ENCODE measurements at places on chromosomes 1 and 21.

DNA sequence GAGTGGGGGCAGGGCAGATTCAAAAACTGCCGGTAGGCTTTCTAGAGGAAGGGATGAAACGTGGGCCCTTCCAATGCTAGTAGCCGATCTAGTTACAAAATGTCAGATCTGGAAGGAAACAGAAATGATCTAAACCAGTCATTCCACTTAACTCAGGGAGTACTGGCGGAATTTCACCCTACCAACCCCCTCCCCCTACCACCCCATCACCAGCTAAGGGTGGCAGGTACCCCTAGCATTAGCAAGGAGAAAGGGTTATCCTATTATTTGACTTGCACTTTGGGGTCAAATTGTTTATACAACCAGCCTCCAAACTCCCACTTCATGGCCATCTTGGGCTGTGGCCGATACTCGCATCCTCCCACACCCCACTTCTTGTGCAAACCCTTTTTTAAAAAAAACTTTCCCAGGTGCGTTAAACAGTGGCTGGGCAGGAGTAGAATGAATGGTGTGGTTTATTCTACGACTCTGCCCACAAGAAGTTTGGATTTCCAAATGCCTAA lies 644 bp upstream of the MRPL24 start:
- DNase-seq, result no peak

DNA sequence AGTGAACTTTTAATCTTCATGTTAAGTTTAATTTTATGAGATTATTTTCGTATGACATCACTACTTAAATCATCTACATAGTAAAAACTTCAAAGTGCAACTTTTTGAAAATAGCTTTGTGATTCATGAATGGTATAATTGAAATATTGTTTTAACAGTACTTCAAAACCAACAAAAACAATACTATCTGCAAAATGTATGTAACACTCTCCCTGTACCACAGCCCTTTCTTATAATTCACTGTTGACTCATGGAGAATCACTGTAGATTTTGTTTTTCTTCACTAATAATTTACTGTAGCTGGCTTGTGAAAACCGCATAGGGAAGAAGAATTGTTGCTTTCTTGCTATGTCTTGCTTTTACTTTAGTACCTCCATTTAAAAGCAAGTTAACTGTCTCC lies 301.4 kb upstream of the ADAMTS5 start:
- no peak for DNase-seq

DNA sequence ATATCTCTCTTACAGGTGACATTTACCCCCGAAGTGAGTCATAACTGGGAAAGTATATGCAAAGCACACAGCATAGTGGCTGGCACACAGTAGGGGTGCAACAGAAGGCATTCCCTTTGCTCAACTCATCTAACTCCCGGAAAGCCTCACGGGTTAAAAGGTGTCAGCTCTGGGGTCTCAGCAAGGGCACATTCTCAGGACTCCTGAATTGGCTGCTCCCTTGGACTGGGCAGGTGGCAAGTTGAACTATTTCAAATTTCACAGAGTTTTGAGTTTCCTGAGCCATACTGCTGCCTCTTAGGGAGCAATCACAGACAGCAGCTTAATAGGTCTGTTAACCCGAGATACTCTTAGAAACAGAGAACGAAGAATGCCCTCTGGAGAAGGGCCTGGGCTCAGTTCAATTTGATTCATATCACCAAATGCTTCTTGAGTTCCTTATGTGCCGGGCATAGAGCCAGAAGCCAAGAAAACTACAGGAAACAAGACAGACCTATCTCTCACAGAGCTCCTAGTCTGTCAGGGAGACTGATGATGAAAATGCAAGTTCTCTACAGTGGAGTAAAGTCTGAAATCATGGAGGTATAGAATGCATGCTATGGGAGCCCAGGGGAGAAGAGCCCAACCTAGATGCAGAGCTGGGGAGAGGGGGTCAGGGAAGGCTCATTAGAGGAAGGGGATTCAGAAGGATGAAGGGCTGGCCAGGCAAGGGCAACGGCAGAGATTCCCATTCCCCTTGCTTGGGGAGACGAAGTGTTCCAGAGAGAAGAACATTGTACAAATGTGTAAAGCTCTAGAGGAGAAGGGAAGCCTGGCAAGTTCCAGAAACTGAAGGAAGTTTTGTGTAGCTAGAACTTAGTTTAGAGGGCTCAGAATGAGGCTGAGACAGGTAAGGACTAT lies 143.9 kb upstream of the HMGB4 start:
- no peak for DNase-seq

DNA sequence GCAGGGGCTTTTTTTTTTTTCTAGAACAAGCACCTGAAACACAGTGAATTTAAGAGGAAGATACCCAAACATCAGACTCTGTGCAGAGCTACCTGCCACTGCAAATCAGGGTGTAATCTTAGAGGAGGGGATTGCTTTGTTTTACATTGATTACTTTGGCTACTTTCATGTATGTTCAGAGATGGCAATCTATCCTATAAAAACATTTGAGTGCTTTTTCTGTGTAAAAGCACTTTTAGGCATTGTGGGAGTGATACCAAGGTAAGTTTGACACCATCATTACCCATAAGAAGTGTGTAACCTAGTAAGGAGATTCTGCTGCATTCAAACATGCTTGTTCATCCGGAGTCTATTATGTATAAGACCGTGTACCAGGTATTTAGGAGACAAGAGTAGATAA lies 50.1 kb downstream of the ZFYVE9 start:
- no peak for DNase-seq

DNA sequence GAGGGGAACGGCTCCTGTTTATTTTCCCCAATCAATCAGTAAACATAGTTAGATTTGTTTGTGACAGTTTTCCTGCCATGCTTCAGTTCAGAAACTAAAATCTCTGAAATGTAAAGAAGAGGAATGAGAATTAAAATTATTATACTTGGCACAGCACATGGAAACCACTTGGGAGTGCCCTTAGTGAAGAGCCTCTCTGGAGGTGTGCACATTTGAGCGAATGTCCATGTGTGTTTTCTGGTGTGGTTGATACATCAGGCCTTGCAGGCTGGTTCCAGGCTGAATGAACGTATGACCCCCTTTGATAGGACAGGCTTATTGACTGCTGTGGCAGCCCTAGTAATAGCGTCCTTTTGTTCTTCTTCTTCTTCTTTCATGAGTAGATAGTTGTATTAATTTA lies 27.1 kb downstream of the C4BPA start:
- no peak for DNase-seq

GRCh38 chr1:220164116-220164515 lies 70.2 kb downstream of the IARS2 start:
- DNase-seq, result no peak

DNA sequence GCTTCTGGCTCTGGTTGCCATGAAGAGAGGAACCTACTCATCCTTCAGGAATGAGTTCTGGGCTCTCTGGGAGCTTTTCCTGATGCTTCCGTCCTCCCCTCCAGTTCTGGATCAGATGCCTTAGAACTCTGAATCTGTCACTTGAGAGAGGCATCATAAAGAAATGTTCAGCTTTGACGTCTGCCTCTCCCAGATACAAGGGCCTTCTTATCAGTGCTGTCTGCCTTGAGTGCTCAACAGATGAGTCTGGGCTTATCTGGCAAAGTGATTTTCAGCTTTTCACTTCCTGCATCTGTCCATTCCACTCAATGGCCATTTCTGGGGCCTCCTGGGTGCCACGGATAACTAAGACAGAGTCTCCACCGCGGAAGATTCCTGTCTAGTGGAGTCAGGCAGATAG lies 12.3 kb upstream of the OTUD3 start:
- DNase-seq, result no peak

GRCh38 chr1:55131801-55132200 lies 83.4 kb downstream of the USP24 start:
- DNase-seq, result no peak

DNA sequence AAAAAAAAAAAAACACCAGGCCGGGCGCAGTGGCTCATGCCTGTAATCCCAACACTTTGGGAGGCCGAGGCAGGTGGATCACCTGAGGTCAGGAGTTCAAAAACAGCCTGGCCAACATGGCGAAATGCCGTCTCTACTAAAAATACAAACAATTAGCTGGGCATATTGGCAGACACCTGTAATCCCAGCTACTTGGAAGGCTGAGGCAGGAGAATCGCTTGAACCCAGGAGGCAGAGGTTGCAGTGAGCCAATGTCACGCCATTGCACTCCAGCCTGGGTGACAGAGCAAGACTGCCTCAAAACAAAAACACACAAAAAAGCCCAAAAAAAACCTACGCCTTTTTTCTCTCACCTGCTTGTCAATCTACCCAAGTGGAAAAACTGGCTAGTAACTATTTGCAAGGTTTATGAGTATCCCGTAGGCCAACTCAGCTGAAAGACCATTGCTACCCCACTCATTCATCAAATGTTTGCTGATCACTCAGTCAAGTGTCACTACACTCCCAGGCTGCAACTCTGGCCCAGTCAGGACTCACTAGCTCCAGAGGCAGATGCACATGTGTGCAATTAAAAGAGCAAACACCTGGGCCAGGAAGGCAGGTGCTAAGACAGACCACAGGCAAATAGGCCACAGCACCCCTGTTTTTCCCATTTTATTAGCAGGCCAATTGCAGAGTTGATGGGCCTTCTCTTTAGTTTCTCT lies 2.0 kb downstream of the CSRP1 start:
- no peak for DNase-seq

GRCh38 chr1:115556236-115556635 lies 85.5 kb upstream of the VANGL1 start:
- DNase-seq, result no peak

DNA sequence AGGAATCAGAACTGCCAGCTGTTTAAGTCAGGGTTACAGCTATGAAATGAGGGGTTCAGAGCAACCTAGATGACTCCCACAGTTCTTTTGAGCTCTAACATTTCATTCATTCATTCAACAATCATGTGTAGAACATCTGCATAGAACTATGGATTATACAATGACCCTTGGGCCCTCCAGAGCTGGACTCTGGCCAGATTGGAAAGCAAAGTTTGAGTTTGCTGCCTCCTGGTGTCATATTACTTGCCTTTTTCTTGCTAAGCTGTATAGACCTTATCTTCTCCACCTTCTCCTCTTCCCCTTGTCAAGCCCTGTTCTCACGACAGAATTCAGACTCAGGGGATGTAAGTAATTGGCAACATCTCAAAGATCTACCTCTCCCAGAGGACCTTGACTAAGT lies 4.0 kb downstream of the CASQ2 start:
- peak; percentile 58 for DNase-seq

DNA sequence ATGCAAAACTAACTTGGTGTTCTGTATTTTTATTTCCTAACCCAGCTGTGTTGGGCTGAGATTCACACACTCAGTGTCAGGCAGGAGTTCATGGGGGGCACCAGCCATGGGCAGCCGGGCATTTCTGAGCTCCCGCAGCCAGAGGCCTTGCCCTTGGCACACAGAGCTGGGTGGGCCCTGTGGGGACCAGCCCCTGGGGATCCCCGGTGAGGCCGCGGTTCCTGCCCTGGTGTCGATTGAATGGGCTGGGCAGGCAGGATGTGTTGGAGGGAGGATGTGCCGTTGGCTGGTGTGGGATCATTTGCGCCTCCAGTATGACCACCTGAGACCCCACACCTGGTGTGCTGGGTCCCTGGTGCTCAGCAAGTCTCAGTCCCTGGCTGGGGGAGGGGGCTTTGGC lies 91.0 kb downstream of the PRDM16 start:
- DNase-seq, result no peak

GRCh38 chr1:10980841-10981727 lies 31.4 kb upstream of the TARDBP start:
- DNase-seq, result peak; percentile 62

- no peak for DNase-seq
These were observed 163.6 kb upstream of the RAB4A start for GRCh38 chr1:229107304-229107815.

DNA sequence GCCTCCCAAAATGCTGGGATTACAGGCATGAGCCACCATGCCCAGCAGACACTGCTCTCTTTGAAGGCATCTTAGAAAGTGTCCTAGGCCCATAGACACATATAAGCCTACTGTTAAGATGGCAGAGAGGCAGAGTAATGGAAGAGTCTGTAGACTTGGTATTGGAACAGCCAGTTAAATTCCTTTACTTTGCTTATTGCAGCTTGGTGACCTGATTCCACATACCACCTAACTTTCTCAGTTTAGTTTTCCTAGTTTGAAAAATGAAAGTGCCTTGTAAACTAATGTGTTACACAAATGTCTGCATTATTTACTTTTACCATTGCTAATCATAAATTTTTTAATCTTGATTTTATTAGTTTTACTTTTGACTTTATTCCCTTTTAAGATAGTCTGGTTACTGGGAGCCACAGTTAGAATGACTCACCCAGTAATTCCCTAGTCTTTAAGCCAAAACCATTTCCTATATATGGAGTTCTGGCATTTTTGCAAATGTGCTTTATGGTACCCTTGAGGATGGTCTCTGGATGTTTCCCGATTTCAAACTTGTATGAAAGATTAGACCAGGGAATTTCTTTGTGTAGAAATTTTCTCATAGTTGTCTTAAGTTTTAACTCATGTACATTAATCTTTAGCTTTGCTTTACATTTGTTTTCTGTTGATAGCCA lies 6.4 kb downstream of the SMAP2 start:
- no peak for DNase-seq

GRCh38 chr1:230858236-230858820 lies 10.0 kb downstream of the C1orf198 start:
- DNase-seq, result no peak

- DNase-seq, result no peak
These were observed 288.5 kb upstream of the NEGR1 start for GRCh38 chr1:72570815-72571214.

Measured in suppressor macrophage (primary cell).